ENCODE measurements at places on chromosomes 11 and 22.

GRCh38 chr11:19921976-19922688, 209.5 kb downstream of the NAV2 start:
- no peak for DNase-seq

- no peak for DNase-seq
These were observed 37.7 kb downstream of the RTN3 start for GRCh38 chr11:63719001-63719400.

- no peak for DNase-seq
These were observed 8.7 kb downstream of the OR51B4 start for GRCh38 chr11:5293028-5293427.

DNA sequence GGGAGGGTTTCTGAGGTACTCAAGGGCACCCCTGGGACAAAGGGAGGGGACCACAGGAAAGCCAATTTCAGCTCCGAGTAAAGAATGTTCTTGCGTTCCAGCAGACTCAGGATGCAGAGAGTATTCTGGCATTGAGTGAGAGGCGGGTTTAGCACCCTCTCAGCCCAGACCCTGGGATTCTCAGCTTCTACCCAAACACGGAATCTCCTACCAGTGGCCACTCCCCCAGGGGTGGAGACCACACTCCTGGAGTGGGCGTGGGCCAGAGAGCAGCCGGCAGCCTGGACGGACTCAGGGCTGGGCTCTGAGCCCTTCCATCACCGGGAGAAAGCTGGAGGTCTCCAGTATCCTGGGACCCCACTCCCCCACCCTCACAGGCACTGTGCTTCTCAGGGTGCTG, 26.1 kb upstream of the TTLL12 start:
- no peak for DNase-seq

DNA sequence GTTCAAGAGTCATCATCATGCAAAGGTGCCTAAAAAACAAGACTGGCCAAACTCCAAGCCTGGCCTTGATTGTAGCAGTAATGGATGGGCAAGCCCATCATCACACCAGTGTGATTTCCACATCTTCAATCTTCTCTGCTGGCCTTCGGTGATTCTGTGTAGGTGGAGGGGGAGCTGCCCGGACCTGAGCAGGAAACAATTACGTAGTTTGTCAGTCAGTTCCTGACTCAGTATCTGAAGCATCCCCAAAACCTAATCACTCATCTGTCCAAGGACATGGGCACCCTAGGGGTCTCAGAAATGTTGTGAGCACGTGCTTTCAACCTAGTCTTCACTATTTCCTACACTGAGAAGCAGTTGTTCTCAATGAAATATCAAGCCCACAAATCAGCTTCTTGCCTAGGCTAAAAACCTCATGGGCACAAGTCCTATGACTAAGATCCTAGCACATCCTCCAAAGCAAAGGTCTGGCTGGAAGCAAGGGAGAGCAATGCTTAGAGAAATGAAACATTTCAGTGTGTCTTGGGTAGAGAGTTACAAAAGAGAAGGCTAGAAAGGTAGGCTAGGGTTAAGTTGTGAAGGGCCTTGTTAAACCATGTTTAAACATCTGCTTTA, 24.6 kb downstream of the ATG16L2 start:
- DNase-seq: no peak
